ENCODE measurements at places on chromosomes 5 and 9. TPM values are rescaled to one million over a fixed set of nuclear protein-coding genes. Genes with fewer than 3 reads are reported as not detected.

DNA sequence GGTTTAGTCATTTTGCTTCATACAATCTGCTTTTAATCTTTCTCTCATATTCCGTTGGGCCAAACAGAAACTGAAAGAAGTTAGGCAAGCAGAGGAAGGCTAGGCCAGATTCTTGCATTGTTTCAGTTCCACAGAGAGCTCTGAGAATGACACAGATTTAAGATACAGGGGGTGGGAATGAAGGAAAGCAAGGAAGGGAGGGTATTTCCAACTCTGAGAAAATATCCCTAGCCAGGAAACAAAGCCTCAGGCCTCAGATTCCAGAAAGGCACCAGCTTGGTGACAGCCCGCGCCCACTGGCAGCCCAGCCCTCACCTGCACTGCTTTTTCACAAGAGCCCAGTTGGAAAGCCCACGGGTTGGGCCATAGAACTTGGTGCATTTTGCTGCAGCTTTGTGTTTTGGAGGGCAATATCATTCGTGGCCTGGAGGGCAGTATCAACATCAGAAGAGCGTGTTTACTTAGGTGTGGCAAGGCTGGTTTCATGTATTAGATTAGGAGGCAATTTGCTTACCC, 63.5 kb downstream of the ENC1 start:
- peak overlapping the region; percentile 86 for H3K27ac ChIP-seq
- H3K4me3 ChIP-seq: no peak overlapping the region
- H3K36me3 ChIP-seq: no peaks in the 10 kb centered on the region
- H3K27me3 ChIP-seq: no peaks in the 10 kb centered on the region
- peak; percentile 62 for DNase-seq

GRCh38 chr5:150263801-150264621, 25.6 kb downstream of the CAMK2A start:
- DNase-seq: peak; percentile 89
- H3K4me3 ChIP-seq: no peak overlapping the region
- no peaks in the 10 kb centered on the region for H3K27me3 ChIP-seq
- peak overlapping the region; percentile 9 for H3K27ac ChIP-seq

- no peaks in the 10 kb centered on the region for H3K36me3 ChIP-seq
- no peaks in the 10 kb centered on the region for H3K27me3 ChIP-seq
- peak overlapping the region; percentile 98 for H3K27ac ChIP-seq
These were observed 196.2 kb downstream of the AOPEP start for GRCh38 chr9:94922691-94923107.

DNA sequence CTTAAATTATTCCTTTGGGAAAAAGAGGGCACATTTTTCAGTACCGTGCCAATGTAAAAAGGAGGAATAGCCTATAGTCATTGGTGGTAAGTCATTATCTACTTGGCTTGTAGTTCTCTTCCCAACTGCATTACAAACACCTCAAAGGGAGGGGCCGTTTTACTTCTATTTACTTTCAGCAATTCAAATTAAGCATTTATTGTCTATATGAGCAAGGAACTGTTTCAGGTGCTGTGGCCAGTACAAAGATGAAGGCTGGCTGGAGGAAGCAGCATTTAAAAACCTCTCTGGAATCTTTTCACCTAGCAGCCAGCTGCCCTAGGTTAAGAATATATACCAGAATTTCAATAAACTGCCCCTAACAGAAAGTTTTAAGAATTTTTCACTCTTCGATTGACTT, 48.9 kb downstream of the SEMA6A start:
- DNase-seq: no peak
- no peaks in the 10 kb centered on the region for H3K4me1 ChIP-seq
- no peak overlapping the region for H3K4me3 ChIP-seq
- H3K36me3 ChIP-seq: no peaks in the 10 kb centered on the region
- H3K27me3 ChIP-seq: peaks cover 18% of the 10 kb centered on the region

The GRK6 gene
- total RNA-seq: 19.7 TPM

DNA sequence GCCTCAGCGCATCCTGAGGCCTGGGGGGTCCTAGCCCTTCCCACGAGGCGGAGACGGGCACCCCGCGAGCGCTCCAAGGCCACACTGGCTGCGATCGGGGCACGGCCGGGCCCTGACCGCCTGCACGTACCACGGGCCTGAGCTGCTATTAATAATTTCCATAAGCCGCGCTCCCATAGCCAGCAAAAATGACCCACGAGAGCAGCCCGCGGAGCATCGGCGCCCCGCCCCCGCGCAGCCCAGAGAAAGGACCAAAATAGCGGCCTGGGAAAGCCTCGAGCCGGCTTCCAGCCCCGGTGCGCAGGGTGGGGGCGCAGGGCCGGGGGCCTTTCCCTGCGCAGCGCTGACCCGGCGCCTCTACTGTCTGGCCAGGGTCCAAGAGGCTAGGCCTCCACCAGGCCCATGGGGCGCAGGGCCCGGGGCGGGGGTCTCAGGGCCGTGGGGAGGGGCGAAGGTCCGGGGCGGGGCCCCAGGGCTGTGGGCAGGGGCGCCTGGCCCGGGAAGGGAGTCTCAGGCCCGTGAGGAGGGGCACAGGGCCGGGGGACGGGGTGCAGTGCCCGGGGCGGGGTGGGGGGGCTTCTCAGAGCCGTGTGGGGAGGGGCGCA, 54.4 kb downstream of the EXD3 start:
- H3K4me1 ChIP-seq: no peaks in the 10 kb centered on the region
- no peaks in the 10 kb centered on the region for H3K27me3 ChIP-seq
- no peak for DNase-seq
- H3K4me3 ChIP-seq: no peak overlapping the region
- H3K27ac ChIP-seq: no peak overlapping the region

DNA sequence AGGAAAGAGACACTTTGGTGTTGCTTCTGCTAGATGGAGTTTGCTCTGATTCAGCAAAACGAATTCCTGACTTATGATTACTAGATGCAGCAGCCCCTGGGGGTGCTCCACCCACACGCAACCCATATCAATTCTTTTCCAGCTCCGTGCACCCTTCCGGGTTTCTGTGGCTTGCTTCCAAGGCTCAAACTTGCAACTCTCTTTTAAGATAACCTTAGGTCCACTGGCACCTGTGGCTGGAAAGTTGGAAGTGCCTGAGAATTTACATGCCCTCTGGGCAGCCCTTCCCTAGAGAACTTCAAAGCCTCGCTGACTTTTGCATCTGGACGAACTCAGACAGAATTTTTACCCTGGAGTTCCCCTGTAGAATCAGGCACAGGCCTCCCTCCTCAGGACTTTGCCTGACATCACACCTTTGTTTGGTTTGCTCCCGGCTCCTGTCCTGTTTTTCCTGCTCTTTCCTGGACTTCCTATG, 224.9 kb downstream of the SNX18 start:
- peak overlapping the region; percentile 92 for H3K27ac ChIP-seq
- no peaks in the 10 kb centered on the region for H3K36me3 ChIP-seq
- peak; percentile 75 for DNase-seq
- no peaks in the 10 kb centered on the region for H3K27me3 ChIP-seq

The ALAD gene
- total RNA-seq: 19.9 TPM

DNA sequence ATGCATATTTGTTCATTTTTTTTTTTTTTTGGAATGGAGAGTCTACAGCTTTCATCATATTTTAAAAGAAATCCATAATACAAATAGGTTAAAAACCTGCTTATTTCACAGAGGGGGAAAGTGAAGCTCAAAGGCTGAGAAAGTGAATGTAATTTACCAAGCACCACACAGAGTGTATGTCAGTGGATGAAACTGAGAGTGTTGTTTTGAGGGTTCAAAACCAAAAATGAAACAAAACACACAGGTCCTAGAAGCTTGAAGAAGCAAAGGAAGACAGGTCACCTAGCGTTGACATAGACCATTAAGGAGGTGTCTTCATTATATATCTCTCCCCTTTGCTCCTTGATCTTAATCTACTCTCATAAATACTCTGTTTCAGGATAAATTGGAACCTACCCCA, 7.5 kb downstream of the NMUR2 start:
- no peak overlapping the region for H3K27ac ChIP-seq
- H3K4me1 ChIP-seq: no peaks in the 10 kb centered on the region
- no peaks in the 10 kb centered on the region for H3K36me3 ChIP-seq
- no peak for DNase-seq
- H3K4me3 ChIP-seq: no peak overlapping the region

DNA sequence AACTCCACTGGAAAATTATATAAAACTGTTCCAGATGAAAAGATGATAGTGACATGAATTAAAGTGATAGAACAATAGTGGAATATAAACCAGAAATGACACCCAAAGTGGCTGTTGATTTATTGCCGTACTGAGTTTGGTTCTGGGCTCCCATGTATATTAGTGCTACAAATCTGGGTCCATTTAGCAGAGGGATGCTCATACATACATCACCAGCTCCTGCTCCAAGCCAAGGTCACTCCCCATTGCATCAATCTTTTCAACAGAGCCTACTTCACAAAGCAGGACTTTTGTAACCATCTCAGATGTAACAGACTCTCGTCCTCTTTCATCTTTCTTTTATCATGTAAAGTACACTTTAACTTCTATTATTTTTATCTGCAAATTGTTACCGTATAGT, 208.6 kb downstream of the GAPVD1 start:
- H3K4me1 ChIP-seq: peaks cover 20% of the 10 kb centered on the region
- H3K36me3 ChIP-seq: no peaks in the 10 kb centered on the region
- H3K27ac ChIP-seq: no peak overlapping the region
- H3K27me3 ChIP-seq: no peaks in the 10 kb centered on the region
- H3K4me3 ChIP-seq: no peak overlapping the region
- DNase-seq: no peak

GRCh38 chr5:101045689-101046088, 142.6 kb upstream of the ST8SIA4 start:
- H3K4me1 ChIP-seq: no peaks in the 10 kb centered on the region
- DNase-seq: no peak
- H3K27ac ChIP-seq: no peak overlapping the region
- no peaks in the 10 kb centered on the region for H3K36me3 ChIP-seq
- H3K27me3 ChIP-seq: no peaks in the 10 kb centered on the region

- H3K27ac ChIP-seq: no peak overlapping the region
- H3K27me3 ChIP-seq: no peaks in the 10 kb centered on the region
- peaks cover 10% of the 10 kb centered on the region for H3K4me1 ChIP-seq
- DNase-seq: no peak
- H3K36me3 ChIP-seq: no peaks in the 10 kb centered on the region
These were observed 56.9 kb downstream of the SNX24 start for GRCh38 chr5:122902263-122902662.

- peaks cover 5% of the 10 kb centered on the region for H3K4me1 ChIP-seq
- H3K4me3 ChIP-seq: no peak overlapping the region
- no peaks in the 10 kb centered on the region for H3K36me3 ChIP-seq
- DNase-seq: peak; percentile 19
- H3K27ac ChIP-seq: no peak overlapping the region
These were observed 16.5 kb upstream of the PRSS3 start for GRCh38 chr9:33778700-33779351.

DNA sequence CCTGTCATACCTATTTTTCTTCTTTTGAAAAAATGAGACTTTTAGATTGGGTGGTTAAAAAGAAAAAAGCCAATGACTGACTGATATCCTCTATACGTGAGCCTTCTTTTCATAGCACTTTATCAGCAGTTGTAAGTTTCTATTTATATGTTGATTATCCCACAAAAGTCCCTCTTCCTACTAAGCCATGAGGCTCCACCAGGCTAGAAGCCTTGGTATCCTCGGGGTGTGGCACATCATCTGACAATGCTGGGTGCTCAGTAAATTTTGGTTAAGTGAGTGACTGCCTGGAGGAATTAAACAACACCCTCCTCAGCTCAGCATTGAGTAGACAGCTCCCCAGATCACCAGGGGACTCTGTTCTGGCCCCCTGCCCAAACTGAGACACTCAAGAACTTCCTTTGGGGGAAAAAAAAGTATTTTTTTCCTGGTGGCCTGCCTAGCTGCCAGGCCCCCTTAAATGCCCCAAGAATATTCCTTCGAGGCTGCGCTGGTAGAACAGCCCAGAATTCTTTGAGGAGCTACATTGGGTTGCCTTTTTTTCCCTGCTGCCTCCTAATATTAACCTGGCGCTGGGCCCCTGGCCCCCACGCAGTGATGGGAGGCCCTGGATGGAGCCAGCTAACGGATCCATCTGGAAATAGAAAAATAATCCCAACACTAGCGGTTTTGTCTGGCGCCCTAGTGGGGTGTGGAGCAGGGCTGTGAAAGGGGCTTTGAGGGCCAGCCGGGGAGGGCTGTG, 23.4 kb upstream of the COL27A1 start:
- DNase-seq: no peak
- peaks cover 9% of the 10 kb centered on the region for H3K27me3 ChIP-seq
- H3K27ac ChIP-seq: no peak overlapping the region
- no peak overlapping the region for H3K4me3 ChIP-seq
- H3K36me3 ChIP-seq: no peaks in the 10 kb centered on the region

GRCh38 chr5:58946230-58946629, 363.4 kb downstream of the RAB3C start:
- no peaks in the 10 kb centered on the region for H3K36me3 ChIP-seq
- no peak for DNase-seq
- H3K27me3 ChIP-seq: no peaks in the 10 kb centered on the region
- no peak overlapping the region for H3K4me3 ChIP-seq
- no peak overlapping the region for H3K27ac ChIP-seq

The CCDC187 gene
- total RNA-seq: not detected

The IGFBPL1 gene
- 5.6 TPM for total RNA-seq

DNA sequence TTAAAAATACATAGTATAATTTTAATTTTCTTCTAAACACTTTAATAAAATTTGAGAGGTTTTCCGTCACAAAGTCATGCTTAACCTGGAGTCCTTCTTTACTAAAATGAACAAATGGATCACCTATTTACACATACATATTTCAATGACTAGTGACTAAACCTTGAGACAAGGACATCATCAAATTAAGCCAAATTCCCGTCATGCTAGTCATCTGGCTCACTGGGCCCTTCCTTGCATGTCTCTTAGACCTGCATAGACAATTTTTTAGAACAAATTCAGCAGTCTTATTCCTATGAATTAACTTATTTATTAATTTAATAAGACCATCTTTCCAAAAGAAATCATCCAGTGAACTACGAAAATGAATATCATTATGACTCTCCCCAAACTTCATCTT, 26.6 kb downstream of the ERAP2 start:
- H3K27me3 ChIP-seq: no peaks in the 10 kb centered on the region
- H3K27ac ChIP-seq: no peak overlapping the region
- no peak for DNase-seq
- H3K36me3 ChIP-seq: peaks cover 3% of the 10 kb centered on the region
- H3K4me3 ChIP-seq: no peak overlapping the region
- no peaks in the 10 kb centered on the region for H3K4me1 ChIP-seq

DNA sequence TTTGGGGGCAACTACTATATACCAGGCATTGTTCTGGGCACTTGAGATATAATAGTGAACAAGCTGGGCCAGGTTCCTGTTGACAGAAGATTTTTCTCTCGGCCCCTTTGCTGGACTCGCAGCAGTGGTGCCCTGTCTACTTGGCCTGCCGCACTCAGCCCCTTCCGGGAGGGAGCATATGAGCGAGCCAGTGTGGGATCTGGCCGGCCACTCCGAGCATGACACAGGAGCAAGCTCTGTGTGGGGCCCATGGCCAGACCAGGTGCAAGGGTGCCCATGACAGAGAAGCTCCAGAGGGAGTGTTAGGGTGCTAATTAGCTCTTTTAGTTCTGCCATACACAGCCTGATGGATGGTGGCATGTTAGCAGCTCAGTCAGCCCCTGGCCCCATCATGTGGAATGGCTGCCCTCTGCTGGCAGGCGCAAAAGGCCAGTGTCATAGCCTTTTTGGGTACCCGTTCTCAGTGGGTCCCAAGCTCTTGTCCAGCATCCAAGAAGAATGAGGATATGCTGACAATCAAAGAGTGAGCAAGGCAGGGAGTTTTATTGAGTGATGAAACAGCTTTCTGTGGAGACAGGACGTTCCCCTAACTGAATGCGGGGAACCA, 9.3 kb upstream of the KIF4B start:
- H3K4me3 ChIP-seq: no peak overlapping the region
- H3K36me3 ChIP-seq: no peaks in the 10 kb centered on the region
- no peaks in the 10 kb centered on the region for H3K27me3 ChIP-seq
- no peak for DNase-seq

The PCDHB8 gene
- 5.3 TPM for total RNA-seq

Data from astrocyte (in vitro differentiated cells and primary cell).